Thoracic aorta (tissue), 2 donors: ENCODE measurements at places on chromosomes 6 and 20. TPM values are rescaled to one million over a fixed set of nuclear protein-coding genes. Genes with fewer than 3 reads are reported as not detected.
A peak's percentile ranks its signal among the peaks of the same experiment; 100 is the strongest.

GRCh38 chr6:166678426-166678825, 51.4 kb upstream of the RPS6KA2 start:
- DNase-seq = no peak

- no peak for DNase-seq
These were observed 220.1 kb upstream of the GGTLC1 start for GRCh38 chr20:24208652-24209051.

DNA sequence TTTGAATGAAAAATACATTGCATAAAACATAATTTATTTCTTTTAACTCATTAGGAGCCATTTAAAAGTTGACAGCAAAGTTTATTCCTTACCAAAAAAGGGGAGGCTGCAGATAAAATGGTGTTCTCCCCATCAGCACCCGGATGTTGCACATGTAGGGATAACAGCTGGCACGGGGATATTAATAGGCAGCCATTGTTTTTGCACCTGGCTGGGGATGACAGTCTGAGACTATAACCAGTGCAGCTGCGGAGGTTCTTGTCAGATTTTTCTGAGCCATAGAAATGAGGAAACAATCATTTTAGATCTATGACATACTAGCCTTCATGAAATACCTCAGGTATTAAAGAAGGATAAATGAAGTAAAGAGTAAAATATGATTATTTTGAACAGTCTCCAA, 20.1 kb upstream of the HECA start:
- DNase-seq = no peak

- DNase-seq = no peak
These were observed 572 bp downstream of the ZNF341 start for GRCh38 chr20:33732166-33732970.

DNA sequence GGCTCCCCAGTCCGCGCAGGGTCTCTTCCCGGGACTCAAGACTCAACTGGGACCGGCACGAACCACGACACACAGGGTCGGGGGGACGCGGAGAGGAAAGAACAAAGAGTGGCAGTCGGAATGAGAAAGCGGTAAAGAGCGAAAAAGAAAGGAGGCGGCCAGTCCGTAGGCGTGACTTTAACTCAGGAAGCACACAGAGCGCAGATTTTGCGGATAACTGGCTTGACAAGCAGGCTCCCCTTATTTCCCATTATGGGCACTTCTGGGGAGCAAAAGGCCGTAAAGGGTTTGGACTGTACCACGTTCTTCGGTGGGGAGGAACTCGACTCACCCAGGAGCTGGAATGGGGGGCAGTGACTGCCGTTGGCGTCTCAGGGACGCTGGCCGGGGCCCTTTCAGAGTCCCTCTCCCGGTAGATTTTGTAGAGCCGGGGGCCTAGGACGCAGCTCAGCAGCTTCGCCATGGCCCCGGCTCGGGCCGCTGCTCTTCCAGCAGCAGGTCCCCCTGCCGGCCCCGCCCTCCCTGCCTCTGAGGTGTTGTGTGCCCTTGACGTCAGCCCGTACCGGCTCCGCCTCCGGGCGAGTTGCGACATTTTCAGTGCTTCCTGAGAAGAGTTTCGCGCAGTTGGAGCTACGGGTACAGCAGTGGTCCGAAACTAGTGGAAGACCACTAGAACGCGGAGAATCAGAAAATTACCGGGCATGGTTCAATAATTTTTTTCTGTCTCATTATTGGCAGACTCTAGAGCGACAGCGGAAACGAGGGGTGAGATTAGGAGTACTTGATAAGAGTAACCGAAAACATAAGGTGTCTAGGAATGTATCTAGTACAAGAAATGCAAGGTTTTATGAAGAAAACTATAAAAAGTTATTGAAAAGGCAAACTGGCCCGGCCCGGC, at the start of gene ABHD16A:
ABHD16A (minus strand) TSS at position 506 of the 898 bp plus-strand sequence; CDS start at position 463, 43 bp downstream.
- DNase-seq = peak; percentile 97

- DNase-seq = no peak
These were observed 405.9 kb upstream of the BTBD3 start for GRCh38 chr20:11511821-11512220.

- no peak for DNase-seq
These were observed 9.0 kb upstream of the HINT3 start for GRCh38 chr6:125947615-125948014.

DNA sequence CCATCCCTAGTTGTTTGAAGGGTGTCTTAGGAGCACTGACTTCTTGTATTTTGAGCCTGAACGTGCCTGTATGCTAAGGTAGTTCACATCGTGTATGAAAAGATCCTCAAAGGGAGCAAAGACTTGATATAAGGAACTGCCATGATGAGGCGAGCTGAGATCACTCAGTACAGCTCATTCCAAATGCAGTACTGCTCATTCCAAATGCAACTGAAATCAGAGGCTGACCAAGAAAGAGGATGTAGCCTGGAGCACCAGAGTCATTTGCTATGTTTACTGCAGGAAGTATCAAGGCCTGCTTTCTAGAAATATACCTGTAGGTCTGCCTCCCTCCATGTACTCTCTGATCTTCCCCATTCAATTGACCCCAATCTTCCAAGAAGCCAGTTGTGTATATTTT, 832.2 kb downstream of the EYS start:
- no peak for DNase-seq

- no peak for DNase-seq
These were observed 364.3 kb downstream of the RIMS1 start for GRCh38 chr6:72250664-72251063.

SAMD10 gene
- 3.0 TPM for total RNA-seq

HLA-DMB gene
- total RNA-seq = 13.5 TPM

HLA-G gene
- total RNA-seq = not detected

MBOAT1 gene
- 6.8 TPM for total RNA-seq

SIRPB1 gene
- total RNA-seq = 8.5 TPM
